ENCODE measurements at places on chromosomes 11 and 22.

DNA sequence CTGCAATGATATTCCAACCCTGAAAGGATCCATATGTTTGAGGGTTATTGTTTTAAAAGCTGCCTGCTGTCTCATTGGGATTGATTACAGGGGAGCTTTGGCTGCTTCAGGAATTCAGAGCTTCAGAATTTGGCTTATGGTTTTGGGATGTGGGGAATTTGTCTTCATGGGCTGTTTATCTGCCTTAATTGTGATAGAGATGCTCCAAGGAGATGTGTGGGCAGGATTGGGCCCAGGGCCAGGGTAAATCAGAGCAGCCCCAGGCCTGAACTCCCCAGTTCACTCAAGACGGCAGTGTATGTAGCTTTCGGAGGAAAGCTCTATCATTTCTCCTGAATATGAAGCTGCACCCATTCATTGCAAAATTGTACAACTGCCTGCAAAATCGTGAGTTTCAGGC, 88.5 kb downstream of the ALX4 start:
- no peak for ATAC-seq

GRCh38 chr22:41524809-41525449, 19.3 kb downstream of the POLR3H start:
- ATAC-seq: no peak

- ATAC-seq: peak; percentile 89
Observed at GRCh38 chr11:104968355-104968855, at the start of gene CASP4. TSS of gene CASP4 (minus strand) at chr11:104968574. CDS start at chr11:104968525, 49 bp downstream.

DNA sequence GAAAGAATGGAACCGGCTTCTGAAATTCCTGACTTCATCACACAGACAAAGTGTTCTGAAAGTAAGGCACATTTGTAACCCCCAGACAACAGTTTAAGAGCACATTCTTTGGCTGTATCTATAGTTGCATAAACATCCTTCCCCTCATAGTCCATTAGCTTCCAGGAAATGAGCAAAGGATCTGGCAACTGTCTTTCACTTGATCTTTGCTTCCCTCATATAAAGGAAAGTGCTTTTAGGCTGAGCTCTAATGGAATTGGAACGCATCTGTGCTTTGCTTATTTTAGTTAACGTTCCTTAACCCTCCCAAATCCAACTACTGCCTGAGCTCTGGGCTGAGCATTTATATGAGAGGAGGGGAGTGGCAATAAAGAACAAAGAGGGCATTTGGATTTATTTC, 76.9 kb upstream of the API5 start:
- no peak for ATAC-seq
